Activated T-cell treated with anti-CD3 and anti-CD28 coated beads, Interleukin-2, amount 50 U/mL, for 4 hours (primary cell): ENCODE measurements at places on chromosomes 6 and 20. TPM values are rescaled to one million over a fixed set of nuclear protein-coding genes. Genes with fewer than 3 reads are reported as not detected.

- no peak for DNase-seq
These were observed 565.4 kb downstream of the RFPL4B start for GRCh38 chr6:112912416-112913101.

- DNase-seq, result no peak
These were observed 3.3 kb downstream of the ASCC3 start for GRCh38 chr6:100877851-100878250.

- peak; percentile 41 for DNase-seq
These were observed 91.3 kb upstream of the SHLD1 start for GRCh38 chr20:5658912-5659345.

GRCh38 chr6:151052021-151052646 is 186.6 kb downstream of the MTHFD1L start:
- DNase-seq, result no peak

DNA sequence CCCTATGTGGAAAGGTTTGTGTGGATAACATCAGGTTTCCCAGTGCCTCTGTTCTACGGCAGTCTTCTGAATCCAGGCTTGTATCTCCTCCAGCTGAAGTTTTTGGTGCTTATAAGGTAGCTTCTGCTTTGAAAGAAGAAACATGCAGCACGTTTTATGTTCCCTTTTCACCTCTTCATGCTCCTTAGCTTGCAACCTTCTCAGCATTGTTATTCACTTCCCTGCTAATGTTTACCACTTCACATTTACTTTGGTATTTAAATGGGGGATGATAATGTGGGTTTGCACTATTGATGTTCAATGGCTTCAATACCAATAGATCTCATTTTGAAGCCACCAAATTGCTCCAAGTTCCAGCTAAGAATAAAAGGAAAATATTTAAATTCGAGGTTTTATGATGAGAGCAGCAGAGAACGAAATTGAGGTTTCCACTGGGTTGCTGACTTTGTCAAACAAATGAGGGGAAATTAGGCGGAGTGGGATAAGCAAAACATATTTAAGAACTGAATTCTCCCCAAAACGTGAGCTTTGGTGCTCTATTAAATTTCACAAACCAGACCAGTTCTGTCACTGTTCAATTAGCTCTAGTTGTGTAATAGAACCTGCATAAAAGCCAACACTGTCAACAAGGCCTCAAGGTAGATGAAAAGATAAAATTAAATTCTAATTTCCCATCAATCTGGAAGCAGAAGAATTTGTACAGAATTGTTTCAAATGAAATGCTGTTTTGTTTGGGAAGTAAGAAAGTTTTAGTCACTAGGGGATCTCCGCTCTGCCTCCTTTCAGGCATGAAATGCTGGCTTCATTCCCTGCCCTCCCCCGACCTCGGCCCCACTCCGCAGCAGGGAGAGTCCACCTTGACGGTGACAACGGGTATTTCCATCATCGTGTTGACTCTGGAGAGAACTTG is 1.4 kb downstream of the IL22RA2 start:
- no peak for DNase-seq

DNA sequence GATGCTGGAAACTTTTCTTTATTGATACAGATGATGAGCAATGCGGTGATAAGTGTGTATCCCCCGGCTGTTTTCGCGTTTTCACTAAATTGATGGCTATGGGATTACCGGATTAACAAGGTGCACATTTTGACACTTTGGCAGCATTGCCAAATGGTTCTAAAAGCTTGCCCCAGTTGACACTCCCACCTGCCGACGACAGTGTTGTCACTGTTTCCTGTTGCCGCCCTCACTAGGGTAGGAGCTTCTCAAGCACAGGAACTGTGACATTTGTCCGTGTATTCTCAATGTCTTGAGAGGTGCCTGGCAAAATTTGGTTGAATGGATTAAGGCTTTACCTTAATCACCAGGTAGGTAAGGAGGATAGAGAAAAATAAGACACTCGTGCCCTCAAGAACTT is 9.8 kb upstream of the MAPK13 start:
- DNase-seq, result peak; percentile 67

DNA sequence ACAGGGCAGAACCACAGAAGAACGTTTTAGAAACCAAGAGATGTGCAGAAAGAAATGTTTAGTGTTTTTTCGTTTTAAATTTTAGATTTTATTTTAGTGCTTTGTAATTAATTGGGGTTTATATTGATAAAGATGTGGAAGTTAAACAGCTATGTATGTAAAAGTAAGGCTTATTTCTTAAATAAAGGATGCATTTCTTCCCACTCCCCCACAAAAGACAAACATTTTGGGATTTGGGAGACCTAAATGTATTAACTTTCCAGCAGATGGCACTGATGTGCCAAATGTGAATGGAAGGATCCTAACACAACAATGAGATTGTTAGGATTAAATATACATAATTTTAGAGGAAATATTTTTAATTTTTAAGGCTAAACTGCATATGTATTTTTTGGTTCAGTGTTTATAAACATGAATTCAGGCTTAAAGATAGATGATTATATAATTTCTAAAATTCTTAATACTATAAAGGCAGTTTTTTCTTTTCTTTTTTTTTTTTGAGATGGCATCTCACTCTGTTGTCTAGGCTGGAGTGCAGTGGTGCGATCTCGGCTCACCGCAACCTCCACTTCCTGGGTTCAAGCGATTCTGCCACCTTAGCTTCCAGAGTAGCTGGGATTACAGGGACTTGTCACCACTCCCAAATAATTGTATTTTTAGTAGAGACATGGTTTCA is 12.0 kb downstream of the PFDN4 start:
- DNase-seq, result no peak

GRCh38 chr6:33105916-33106871 is 30.4 kb downstream of the HLA-DPB1 start:
- DNase-seq, result no peak

DNA sequence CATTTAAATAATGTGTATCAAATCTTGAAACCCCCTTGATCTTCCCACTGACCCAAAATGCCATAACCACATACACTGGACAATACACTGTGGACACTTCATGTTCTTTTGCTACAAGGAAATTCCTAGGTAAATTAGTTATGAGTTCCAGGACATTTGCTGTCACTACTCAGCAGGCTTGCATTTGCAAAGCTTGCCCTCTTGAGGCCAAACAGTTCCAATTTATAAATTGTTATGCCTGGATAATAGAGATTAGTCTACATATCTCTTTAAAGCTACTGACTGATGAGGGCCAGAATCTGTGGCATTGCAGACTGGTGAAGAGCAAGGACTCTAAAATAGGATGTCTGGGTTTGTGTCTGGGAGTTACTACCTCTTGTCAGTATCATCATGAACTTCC is 17.4 kb upstream of the RAB32 start:
- no peak for DNase-seq

DNA sequence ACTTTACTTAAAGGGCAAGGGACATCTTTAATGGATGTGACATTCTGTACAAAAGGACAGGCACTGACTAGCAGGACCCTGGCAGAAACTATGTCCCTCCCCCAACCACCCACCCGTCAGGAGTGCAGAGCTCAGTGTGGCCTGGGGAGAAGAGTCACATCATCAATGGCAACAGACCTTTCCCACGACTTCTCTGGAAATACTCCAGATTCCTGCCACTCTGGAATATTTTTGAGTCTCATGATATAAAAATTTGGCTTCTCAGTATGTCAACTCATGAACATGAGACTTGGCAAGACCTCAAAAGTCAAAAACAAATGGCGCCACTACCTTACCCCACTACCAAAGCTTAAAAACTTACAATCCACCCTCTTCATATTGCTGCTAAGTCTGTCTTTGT is 118.3 kb downstream of the SLC23A2 start:
- DNase-seq, result no peak

DNA sequence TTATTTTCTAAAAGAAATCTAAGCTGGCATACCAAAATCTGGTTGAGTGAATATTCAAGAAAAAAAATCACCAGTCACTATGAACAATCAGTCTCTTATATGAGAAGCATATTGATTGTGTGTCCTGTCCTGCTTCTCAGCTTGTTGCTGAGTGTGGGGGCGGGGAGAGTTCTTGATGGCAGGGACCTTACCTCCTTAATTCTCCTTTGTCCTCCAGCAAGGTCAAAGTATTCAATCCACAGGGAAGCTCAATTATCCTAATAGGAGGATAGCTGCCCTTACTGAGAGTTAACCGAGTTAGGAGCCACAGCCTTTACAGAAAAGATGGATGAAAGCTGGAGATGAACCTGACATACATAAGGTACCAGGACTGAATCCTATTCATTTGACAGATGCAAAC is 154.0 kb downstream of the LY86 start:
- no peak for DNase-seq

DNA sequence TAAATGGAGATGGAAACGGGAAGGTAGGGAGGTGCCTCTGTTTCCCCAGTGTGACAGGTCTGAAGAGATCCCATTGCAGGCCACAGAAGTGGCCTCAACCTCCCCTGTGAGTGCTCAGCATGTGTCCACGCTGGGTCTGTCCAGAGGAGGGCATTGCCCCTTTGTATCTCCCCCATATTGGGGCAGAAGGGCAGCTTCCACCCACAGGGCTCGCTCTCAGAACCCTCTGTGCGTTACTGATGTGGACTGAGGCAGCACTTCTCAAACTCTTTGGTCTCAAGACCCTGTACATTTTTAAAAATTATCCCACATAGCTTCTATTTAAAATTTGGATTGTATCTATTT is 22.0 kb downstream of the ARFGEF3 start:
- no peak for DNase-seq

DNA sequence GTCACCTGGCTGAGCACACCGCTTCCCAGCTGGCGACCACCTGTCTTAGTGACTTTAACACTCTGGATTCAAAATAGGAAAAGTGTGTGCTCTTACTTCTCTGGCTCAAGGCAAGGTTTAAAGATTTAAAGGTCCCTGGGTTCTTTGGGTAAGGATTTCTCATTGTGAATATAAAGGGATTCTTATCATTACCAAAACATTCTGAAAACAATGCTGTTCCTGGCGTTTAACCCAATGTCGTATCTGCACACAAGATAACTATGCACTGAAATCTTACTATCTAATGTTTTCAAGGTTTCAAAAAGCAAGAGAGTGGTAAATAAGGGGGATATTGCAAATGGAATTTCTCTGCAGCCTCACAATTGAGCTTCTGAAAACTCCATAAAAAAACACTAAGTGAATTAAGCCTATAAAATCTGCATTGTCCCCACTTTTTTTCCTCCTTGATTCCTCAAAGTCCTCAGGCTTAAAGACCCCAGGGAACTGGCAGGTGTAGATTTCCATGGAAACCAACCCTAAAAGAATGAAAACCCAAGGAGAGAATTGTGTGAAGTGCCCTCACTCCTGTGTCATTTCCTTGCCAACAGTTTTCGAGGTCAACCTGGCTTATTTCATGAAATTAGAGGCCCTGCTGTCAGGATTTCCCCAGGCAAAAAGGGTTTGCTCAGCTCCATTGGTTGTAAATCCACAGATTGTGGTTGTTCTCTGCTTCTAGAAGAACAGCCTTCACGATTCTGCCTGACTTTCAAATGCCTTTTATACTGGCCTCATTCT is 44.0 kb downstream of the BMP2 start:
- no peak for DNase-seq

- DNase-seq, result peak; percentile 11
These were observed 24.1 kb downstream of the STK4 start for GRCh38 chr20:44990425-44990824.

- DNase-seq, result no peak
These were observed 53.3 kb downstream of the CCDC170 start for GRCh38 chr6:151546941-151547659.

DNA sequence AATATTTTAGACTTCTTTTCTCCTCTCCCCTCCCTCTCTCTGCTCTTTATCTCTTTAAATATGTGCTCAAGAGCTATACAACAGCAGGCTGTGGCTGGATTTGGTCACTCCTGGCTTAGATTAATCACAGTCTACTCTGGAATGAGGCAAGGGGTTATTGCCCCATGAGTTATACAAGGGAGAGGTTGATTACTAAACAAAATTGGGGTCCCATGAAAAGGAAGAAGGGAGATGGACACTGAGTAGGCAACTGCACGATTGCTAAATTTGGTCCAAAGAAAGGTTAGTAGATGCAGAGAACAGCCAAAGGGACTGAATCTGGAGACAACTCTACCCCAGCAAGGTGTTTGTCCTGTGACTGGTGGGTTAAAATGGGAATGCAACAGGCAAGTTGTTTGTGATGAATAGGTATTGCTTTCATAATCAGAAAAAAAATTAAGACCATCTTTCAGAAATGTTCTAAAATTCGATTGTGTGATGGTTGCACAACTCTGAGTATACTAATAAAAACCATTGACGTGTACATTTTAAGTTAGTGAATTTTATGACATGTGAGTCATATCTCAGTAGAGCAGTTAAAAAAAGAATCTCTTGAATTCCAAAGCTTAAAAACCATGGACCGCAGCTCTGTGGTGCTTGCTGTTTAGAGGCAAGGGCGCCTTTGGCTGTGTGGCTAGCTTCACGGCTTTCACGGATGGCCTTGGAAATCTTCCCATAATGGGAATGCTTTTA is 57.1 kb downstream of the KIZ start:
- no peak for DNase-seq

GRCh38 chr6:30490026-30490876 is 942 bp downstream of the HLA-E start:
- peak; percentile 85 for DNase-seq

- no peak for DNase-seq
These were observed 15.2 kb downstream of the FAM210B start for GRCh38 chr20:56373942-56374341.

Gene BANF2
- total RNA-seq, result not detected

Gene BCAS4
- total RNA-seq, result 13.6 TPM

Gene SLC35F1
- total RNA-seq, result 0.21 TPM

Gene APOBEC2
- not detected for total RNA-seq

Gene SPAG4
- 2.5 TPM for total RNA-seq

Gene WFDC5
- not detected for total RNA-seq
